Left kidney (tissue), 8 donors: ENCODE measurements at places on chromosomes 2 and 18.

DNA sequence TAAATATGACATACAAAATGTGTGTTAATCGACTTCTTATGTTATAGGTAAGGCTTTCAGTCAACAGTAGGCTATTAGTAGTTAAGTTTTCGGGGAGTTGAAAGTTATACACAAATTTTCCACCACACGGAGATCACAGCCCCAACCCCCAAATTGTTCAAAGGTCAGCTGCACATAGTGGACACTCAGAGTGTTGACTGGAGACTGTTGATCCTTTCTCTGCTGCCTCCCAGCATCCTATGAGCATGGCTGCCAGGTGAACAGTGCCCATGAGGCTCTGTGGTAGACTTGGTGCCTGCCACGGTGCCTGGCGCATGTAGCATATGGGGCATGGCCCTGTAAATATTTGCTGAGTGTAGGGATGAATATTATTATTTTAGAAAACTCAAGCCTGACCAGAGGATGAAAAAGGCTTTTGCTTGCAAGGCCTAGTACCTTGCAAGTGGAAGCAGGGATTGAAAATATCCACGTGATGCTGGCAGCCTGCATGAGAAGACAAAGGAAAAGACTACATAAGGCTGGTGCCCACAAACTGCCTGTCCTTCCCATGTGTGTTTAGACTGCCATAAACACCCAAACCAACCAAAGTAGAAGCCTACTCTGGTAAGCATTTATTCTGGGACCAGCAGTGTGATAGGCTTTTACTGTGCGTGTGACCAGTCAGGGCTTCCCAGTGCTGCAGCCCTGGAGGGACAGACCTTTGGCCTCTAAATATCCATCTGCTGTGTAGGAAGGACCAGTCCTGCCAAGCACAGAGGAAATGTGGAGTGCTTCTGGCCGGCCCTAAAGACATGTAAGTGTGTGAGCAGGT, 226.1 kb downstream of the LDLRAD4 start:
- DNase-seq = no peak

GRCh38 chr2:120863661-120864320, 128.1 kb downstream of the GLI2 start:
- DNase-seq = no peak

- DNase-seq = peak; percentile 24
These were observed 53.6 kb upstream of the HNMT start for GRCh38 chr2:137910641-137911040.

DNA sequence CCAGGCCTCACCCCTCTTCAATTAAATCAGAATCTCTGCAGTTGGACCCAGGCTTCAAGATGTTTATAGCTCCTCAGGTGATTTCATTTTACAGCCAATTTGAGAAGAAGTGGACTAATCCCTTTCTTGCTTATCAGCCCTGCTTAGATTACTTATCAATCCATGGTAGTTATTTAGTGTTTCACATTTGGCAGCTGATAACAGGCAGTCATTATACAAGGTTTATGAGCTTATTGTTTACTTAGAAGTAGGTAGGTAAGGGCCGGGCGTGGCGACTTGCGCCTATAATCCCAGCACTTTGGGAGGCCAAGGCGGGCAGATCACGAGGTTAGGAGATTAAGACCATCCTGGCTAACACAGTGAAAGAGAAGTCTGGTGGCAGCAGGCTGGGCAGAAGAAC, 237.5 kb downstream of the CTNNA2 start:
- DNase-seq = no peak

DNA sequence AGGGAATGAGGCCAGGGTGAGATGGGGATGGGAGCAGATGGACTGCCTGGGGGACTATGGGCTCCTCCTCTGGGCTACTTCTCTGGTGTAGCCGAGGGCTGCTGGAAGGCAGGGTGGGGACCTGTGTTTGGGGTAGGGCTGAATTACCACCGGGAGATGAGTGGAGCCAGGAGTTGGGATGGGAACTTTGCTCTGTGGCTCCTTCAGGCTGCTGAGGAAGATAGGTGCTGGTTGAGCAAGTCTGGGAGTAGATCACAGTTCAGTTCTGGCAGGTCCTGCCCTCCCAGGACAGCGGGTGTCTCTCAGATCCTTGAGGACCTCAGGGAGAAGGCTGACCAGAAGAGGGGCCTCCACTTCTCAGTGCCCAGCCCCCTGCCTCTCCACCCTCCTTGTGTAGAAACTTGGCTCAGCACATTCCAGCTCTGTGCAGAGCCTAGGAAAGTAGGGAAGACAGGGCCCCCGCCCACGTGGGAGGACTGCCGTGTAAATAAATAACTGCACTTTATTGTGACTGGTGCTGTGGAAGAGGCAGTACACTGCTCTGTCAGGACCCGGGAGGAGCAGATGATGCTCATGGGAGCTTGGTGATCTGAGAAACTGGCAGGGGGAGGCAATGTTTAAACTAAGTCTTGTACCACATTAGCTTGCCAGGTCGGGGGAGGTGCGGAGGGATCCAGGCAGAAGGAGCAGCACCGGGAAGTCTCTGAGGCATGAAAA, 15.3 kb downstream of the TET3 start:
- DNase-seq = peak; percentile 72

GRCh38 chr2:133197156-133197555, 371.1 kb downstream of the NCKAP5 start:
- DNase-seq = no peak

GRCh38 chr2:55109219-55109891, 59.1 kb upstream of the RTN4 start:
- no peak for DNase-seq

DNA sequence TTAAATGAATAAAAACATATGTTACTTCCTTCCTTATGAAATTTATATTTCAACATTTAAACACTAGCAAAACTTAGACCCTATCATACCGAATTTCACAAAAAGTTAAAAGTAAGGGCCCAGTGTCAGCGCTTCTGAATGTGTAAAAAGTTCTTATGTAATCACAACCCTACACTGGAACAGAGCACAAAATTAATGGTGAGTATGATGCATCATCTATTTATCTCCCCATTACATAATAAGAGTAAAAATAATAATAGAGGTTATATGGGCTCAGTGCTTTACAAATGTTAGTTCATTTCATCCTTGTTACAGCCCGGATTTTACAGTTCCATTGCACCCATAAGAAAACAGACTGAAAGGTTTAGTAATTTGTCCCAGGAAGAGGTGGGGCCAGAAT, 144.9 kb upstream of the POU3F3 start:
- DNase-seq = no peak

- peak; percentile 64 for DNase-seq
These were observed 935 bp upstream of the RAMP1 start for GRCh38 chr2:237858294-237859081.

- no peak for DNase-seq
These were observed 140.2 kb upstream of the ETAA1 start for GRCh38 chr2:67256892-67257291.

GRCh38 chr2:157178874-157179273, 78.6 kb upstream of the GALNT5 start:
- DNase-seq = no peak

DNA sequence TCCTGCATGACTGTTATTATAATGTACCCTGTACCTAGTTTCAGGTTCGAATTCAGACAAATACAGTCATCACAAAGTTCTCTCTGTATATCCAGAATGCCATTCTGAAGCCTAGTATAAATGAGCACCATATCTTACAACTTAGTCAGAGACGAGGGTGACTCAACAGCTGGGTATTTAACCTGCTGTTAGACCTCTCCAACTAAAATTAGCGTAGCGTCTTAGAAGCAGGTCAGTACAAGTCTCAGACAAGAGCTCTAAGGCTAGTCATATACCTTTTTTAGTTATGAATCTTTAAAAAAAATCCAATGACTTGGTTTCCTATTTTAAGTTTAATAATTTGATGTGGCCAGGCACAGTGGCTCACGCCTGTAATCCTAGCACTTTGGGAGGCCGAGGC, 74.1 kb downstream of the CABYR start:
- DNase-seq = no peak

DNA sequence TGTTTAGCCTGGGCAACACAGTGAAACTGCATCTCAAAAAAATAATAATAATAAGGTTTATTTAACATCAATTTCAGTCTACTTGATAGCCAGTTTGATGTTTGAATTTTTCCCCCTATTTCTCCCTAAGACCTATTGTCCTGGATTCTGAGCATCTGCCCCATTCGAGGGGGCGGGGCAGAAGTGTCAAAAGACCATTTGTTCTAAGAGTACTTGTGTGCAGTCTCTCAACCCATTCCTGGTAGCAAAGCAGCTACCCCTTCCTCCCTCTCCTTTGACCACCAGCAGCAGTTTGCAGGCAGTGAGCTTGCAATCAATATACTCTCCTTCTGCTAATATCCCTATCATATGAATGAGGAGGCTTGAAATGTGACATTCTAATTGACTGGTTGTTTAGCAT, 71.9 kb downstream of the VWC2L start:
- DNase-seq = no peak

DNA sequence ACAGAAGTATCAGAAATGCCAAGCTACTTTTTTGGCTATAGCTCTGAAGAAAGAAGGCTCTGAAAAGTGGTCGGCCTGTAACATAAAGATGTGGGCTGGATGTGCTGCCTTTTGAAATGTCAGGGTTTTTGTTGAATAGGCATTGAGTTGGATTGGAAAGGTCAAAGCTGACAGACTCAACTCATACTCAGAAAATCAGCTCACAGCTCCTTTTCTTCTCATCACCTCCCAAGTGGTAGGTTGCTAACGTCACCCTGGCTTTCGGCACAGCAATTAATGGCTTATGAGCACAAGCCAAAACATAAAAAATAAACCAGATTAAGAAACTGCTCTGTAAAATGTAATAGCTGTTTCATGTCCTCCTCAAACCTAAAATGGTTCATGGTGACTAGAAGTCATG, 68.3 kb downstream of the KCNF1 start:
- DNase-seq = no peak

- DNase-seq = no peak
These were observed 14.7 kb downstream of the LINC00305 start for GRCh38 chr18:64134044-64134747.

DNA sequence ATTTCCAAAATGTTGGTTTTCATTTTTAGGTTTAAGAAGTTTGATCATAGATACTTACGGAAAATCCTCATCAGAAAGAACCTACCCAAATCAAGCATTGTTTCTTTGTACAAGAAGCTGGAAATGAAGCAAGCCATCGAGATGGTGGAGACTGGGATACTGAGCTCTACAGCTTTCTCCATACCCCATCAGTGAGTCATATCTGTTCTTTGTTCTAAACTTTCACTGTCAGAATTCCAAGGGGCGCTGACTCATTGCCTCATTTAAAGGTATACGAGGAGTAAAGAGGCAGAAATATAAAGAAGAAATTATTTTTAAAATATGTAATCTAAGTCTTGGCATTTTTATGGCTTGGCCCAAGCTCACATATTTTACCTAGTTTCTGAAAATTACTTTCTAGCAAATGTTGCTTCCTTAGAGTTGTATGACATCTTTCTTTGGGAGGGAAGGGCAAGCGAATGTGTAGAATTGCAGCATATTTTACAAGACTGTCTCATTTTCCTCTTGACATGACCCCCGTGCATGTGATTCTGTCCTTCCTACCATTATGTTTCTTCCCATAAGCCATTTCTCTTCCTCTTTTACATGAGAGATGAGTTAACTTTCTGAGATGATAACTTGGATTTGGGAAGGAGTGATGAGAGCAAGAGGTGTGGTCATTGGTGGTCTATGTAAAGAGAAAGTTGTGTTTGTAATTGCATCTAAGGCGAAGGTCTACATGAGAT, 41.2 kb downstream of the SLC9A4 start:
- no peak for DNase-seq

- no peak for DNase-seq
These were observed 229.5 kb upstream of the TMEFF2 start for GRCh38 chr2:192424243-192424642.

DNA sequence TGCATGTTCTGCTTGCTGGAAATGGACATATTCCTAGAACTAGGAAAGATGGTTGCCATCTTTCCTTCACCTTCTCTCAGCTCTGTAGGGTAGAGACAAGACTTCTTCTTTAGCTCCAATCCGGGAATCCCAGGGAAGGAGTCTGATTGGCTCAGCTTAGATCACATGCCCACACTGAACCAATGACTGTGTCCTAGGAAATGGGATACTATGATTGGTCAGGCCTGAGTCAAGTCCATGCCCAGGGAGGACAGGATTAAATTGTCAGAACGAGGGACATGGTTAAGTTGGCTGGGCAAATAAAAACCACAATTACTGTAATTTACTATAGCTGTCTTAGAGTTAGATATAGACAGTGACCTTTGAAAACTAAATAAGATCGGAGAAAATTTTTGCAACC, 31.4 kb downstream of the SEMA4F start:
- no peak for DNase-seq

DNA sequence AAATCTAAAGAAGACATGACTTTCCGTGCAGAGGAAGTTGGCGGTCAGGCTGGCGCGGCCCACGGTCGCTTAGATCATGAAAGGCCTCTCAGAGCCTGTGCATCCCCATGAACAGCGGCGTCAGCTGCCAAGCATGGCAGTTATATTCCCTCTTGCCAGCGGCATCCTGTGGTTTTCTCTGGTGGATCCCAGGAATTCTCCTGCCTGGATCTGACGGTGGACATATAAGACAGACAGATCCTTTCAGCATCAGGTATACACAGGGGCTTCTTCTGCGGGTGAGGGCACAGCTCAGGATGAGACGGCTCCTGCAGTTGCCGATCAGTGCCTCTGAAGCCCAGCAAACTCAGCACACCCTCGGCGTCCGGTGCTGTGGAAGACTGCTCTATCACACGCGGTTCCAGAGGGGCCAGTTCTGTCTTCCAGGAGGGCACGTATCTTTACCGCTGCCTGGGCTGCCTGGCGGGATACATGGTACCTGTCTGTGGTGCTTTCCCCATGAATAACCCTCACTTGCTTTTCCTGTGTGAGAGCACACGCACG, 157.8 kb downstream of the LDLRAD4 start:
- no peak for DNase-seq

DNA sequence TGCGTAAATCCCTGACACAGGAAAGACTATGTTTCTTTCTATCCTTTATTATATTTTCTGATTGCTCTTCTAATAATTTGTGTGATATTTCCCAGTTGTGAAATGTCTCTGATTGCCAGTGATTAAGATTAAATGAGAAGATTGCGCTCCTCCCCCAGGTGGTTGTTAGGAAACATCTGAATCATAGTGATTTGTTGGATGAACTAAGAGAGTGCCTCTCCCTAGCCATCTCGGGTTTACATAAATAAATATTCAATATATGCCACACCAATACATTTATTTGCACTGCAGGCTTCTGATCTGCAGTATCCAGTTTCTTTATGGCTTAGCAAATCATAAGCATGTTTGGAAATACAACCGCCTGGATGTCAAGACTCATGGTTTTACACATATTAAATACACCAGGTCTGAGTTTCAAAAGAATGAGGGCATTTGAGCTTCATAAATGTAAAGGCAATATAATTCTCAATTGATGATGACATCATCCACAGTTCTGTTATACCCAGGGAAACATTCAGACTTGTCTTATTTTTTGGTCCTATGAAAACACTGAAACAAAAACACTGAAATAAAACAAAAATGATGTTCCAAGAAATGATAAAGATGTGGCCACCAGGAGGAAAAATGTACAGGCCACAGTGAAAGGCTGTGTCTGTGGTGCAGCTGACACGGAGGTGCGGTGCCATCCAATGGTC, 826.7 kb upstream of the ACVR2A start:
- DNase-seq = no peak

GRCh38 chr2:84281510-84281909, 177.6 kb downstream of the SUCLG1 start:
- DNase-seq = no peak
